ENCODE measurements at places on chromosomes 1 and 21.

DNA sequence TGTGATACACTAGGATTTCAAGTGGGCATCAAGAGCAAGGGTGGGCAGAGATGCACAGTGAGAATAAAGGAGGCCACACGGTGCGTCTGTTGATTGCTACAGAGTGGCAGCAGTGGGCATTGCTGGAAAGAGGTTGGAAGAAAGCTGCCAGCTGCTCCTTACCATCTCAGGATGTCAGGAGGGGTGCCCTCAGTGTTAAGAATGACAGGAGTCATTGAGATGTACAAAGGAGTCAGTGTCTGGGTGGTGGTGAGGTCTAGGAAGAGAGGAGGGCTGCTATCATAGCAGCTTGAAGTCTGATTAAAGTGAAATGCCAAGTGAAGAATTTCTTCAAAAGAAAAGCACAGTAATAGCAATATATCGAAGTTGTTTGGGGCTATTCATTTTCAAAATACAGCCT is 992.7 kb downstream of the TTLL7 start:
- no peak for DNase-seq

DNA sequence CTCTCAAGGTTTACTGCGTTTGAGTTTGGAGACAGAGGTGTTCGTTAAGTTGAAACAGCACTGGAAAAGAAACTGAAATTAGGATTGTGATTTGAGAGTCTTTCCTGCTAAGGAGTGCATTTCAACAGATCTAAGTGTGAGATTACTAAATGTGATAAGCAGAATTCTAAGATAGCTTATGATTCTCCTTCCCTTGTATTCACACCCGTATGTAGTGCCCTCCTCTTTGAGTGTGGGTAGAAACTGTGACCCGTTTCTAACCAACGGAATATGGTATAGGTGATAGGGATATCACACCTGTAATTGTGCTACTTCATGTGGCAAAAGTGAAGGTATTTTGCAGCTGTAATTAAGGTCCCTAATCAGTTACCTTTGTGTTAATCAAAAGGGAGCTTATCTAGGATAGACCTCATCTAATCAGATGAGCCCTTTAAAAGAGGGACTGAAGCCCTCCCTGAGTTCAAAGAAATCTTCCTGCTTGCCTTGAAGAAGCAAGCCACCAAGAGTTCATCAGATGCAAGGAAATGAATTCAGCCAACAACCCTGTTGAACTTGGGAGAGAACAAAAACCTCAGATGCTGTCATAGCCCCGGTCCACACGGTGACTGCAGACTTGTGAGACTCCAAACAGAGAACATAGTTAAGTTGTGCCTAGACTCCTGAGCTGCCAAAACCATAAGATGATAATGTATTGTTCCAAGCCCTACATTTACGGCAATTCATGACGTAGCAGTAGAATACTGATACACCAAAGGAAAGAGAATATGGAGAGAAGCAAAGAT is 12.6 kb upstream of the IL12RB2 start:
- DNase-seq = no peak

DNA sequence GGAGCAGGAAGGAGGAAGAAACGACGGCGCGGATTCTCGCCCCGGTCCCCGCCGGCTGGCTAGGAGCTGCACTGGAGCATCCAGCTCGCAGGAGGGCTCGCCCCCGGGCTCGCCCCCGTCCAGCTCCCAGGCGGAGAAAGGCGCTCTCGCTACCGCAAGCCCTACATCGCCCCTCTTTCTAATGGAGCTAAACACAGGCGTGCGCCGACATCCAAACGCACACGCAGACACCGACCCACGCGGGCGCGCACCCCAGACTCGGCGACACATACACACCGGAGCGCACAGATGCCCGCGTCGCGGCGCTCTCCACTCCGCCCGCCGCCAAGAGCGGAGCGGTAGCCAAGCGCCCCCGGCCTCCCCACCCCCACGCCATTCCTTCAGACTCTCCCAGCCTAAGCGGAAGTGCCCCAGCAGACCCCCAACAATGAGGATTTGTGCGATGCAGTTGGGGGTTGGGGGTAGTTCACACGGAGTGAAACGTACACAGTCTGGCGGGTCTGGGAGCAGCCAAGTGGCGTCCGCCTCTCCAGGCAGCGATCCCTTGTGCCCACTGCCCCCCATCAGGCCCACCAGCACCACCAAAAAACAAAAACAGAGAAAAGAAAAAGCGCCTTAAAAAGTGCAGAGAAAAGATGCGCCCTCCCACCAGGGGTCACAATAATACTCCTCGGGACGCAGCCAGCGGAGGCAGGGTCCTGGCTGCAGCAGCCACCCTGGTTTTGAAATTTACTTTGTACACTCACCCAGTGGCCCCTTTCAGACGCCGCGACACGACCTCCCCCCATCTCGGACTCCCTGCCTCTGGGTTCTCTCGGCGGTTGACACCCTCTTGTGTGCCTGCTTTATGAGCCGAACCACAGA is 1.4 kb downstream of the DAB1 start:
- DNase-seq = no peak

DNA sequence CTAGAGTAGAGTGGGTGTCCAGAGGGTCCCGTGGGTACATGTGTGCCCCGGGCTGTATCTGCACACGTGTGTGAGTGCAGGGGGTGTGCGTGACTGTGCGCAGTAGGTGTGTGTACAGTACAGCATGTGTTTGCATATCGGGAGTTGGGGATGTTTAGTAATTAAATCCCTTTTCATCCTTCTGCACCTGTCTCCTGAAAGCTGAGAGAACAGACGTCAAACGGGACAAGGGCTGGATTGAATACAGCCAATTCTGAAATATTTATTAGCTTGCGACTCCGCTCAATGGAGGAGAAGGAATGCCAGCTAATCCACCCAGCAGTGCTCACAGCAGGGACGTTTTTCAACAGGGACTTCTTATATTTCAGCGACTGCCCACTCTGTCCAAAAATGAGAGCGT is 44.7 kb upstream of the CASZ1 start:
- no peak for DNase-seq

DNA sequence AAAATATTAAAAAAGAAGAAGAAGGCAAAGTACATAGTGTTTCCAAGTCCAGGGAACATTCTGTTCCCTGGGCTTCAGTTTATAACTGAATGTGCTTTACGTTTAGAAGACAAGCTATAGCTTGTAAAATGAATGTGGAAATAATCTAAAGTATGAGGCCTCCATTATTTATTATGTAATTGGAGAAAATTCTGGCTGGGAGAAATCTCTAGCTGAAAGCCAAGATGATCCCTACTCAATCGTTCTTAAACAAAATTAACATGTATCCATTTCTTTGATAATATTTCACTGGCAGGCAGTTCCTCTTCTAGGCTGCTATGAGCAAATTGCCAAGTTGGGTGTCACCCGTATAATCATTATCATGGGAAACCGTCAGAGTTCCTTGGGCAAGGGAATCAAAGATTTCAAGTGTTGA is 52.2 kb upstream of the ETS2 start:
- no peak for DNase-seq

GRCh38 chr1:177032434-177032833 is 132.1 kb downstream of the ASTN1 start:
- no peak for DNase-seq

DNA sequence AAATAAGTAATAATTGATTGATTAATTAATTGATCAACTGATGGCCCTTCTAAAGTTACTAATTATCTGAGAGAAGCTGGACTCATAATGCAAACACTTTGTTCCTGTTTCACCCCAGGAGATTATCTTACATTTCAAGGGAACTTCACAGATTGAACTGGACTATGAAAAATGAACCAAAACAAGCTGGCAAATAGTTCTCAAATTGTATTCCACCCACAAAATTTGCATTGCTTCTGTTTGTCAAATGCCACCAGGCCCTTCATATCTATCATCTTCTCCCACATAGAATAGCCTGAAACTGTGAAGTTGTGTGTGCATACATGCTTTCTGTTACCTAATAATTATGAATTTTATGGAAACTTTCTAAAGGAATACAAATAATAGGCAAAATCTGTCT is 104.0 kb downstream of the ZNF281 start:
- DNase-seq = no peak

GRCh38 chr1:194078765-194079164 is 892.4 kb upstream of the B3GALT2 start:
- no peak for DNase-seq

- no peak for DNase-seq
Observed at GRCh38 chr1:89873288-89873687, 52.5 kb downstream of the LRRC8D start.

DNA sequence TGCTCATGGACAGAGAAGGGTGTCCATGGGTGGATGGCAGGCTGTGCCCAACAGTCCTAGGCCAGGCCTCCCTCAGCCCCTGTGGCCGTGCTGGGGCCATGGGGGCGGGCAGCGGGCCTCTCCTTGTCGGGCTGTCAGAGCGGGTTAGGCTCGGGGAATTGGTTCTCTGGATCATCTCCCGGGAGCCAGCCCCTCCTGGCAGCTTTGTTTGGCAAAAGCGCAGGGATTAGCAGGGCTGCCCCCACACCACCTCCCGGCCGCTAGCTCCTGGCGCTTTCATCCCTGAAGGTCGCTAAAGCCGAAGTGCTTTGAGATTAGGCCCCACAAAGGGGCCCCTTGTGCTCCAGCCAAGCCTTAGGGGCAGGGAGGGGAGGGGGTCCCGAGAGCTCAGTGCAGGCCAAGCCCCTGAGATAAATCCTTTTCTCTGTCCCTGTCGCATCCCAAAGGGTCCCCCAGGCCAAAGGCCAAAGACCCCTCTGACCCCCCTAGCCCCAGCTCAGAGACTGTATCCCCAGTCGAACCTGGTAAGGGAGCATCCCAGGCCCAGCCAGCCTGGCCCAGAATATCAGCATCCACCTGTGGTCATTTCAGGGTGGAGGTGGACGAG is 9.8 kb upstream of the DMBX1 start:
- DNase-seq = no peak

- DNase-seq = no peak
Observed at GRCh38 chr1:89527750-89528381, 3.2 kb downstream of the LRRC8B start.

DNA sequence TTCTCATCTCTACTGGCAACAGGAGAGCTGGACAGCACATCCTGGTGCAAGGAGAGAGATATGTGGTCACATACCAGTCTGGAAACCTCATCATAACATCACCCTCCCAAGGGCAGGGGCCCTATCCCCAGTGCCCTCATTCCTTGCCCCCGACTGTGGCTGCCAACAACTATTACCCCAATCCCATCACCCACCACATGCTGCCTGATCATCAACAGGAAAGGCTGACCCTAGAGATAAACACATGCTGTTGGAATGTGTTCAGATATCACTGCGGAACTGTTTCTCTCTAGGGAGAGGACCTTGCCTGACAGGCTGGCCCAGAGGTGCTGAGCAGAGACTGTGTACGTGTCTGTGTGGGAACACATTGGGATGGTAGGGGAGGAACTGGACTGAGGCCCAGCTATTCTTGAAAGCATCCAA is 4.5 kb upstream of the INKA2 start:
- DNase-seq = no peak

DNA sequence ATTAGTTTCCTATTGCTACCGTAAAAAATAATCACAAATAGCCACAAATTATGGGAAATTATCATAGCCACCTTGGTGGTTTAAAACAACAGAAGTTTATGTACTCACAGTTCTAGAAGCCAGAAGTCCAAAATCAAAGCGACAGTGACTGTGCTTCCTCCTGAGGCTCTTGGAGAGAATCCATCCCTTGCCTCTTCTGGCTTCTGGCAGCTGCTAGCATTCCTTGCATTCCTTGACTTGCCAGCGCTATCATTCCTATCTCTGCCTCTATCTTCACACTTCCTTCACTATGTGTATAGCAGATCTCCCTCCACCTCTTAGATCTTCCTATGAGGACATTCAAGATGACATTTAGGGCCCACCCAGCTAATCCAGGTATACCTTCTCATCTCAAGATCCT is 180.1 kb upstream of the USP25 start:
- DNase-seq = no peak

GRCh38 chr1:41622402-41622801 is 137.9 kb upstream of the EDN2 start:
- DNase-seq = no peak

- DNase-seq = no peak
Observed at GRCh38 chr21:35039595-35040289, 9.4 kb downstream of the RUNX1 start.

- no peak for DNase-seq
Observed at GRCh38 chr1:71521655-71522264, 440.9 kb upstream of the ZRANB2 start.

DNA sequence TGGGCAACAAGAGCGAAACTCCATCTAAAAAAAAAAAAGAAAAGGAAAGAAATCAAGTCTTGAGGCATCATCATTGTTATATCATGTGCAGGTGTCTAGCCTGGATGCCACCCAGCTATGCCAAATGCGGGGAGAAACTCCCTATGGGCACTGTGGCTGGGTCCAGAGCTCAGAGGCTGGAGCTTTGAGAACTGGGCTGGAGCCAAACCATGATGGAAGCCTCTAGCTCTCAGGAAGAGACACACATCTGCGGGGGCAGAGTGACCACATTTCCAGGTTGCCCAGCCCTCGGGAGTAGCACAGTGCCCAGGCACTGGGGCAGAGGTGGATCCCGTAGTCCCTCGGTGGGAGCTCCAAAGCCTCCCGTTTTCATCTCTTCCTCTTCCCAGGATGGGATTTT is 58.9 kb downstream of the COL18A1 start:
- no peak for DNase-seq

DNA sequence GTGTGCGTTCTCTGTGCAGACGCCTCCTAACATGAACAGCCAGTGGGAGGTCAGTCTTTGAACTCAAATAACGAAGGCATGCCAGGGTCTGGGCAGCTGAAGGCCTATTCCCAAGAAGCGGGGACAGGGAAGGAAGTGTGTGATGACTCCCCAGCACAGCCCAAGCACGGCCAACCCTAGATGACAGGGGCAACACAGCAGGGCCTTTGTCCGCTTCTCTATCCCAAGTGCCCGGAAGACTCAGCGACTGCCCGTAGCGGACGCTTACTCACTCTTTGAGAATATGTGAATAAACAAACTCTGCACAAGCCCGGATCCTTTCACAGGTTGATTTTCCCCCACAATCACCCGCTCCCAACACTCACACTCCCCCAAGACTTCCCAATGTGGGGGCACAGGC is 11.2 kb downstream of the C1orf198 start:
- DNase-seq = no peak

DNA sequence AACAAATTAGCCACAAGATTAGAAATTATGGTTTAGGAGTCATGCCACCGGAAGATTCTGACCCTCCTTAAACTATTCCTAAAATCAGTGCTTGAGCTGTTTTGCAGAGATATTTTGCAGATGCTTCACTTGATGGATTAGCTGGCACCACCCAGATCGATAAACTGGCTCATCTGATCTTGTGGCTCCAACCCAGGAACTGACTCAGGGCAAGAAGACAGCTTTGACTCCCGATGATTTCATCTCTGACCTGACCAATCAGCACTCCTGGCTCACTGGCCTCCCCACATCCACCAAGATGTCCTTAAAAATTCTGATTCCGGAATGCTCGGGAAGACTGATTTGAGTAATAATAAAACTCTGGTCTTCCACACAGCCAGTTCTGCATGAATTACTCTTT is 221.6 kb downstream of the RHOU start:
- DNase-seq = no peak

DNA sequence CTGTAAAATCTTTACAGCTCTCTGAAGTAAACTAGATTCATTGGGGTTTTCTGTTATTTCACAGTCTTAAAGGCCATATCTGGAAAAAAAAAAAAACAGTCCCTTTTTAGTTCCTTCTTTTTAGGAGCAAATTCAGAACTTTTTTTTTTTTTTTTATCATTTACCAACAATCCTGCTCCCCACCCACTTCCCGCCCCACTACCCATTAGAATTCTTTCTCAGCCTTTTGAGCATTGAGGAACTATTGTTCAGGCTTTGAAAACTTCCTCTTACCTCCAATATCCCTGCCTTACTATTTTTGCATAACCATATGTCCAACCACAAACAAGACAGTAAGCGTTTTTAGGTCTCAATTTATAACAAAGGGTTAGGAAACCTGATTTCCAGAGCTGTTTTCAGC is 330.1 kb downstream of the PLPP3 start:
- no peak for DNase-seq

GRCh38 chr1:83815330-83815729 is 183.6 kb downstream of the TTLL7 start:
- no peak for DNase-seq
